Activated T-cell treated with anti-CD3 and anti-CD28 coated beads, Interleukin-2, amount 50 U/mL, for 24 hours (primary cell): ENCODE measurements at places on chromosomes 1 and 21.

DNA sequence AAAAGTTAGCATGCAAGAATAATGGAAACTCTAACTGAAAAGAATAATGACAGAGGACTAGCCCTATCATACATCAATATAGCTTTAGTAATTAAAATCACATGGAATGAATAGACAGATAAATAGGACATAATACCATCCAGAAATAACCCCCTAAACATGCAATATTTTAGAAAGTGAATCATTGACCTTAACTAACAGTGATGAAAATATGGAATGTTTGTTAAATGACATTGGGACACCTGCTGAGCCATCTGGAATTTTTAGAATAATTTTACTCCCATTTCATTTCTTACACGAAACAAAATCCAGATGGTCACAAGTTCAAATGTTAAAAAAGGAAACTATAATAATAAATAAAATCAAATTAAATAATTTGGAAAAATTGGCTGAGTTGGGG lies 53.1 kb upstream of the FMO3 start:
- no peak overlapping the region for H3K4me3 ChIP-seq
- no peak overlapping the region for H3K27ac ChIP-seq
- H3K36me3 ChIP-seq = no peaks in the 10 kb centered on the region
- H3K4me1 ChIP-seq = no peaks in the 10 kb centered on the region
- peaks cover 13% of the 10 kb centered on the region for H3K27me3 ChIP-seq

GRCh38 chr1:55334160-55334559 lies 119.0 kb upstream of the USP24 start:
- H3K27me3 ChIP-seq = peaks cover 2% of the 10 kb centered on the region
- peaks cover 8% of the 10 kb centered on the region for H3K4me1 ChIP-seq
- no peak overlapping the region for H3K27ac ChIP-seq
- no peaks in the 10 kb centered on the region for H3K36me3 ChIP-seq

DNA sequence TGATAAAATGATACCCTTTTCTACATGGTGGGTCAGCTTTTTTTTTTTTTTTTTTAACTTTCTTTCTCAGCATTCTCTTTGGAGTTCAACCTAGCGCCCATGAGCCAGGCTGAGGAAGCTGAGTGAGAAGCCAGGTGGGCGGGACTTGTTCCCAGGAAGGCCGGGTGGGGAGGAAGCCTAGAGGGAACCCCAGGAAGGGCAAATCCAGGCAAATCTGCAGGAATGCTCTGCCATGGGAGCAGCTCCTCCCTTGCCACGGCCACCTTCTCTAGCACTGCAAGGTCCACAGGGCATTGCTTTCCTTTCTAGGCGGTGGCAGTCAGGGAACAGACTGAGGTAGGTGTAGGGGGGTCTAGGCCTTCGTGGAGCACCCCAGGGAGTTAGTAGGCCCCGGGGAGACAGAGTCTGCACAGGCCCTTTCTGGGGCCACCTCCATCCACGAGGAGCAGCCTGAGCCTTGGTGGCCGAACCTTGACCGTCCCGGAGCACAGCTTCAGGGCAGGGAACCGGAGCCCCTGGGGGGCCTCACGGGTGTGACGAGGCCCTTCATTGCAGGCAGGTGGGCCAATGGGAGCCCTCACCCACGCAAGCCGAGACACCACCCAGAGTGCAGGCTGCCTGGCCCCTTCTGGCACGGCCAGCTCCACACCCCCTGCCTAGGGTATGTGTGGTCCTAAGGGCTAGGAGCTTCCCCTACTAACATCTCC lies 18.2 kb upstream of the CCDC27 start:
- H3K27me3 ChIP-seq = peaks cover 7% of the 10 kb centered on the region
- H3K4me1 ChIP-seq = no peaks in the 10 kb centered on the region
- DNase-seq = no peak

DNA sequence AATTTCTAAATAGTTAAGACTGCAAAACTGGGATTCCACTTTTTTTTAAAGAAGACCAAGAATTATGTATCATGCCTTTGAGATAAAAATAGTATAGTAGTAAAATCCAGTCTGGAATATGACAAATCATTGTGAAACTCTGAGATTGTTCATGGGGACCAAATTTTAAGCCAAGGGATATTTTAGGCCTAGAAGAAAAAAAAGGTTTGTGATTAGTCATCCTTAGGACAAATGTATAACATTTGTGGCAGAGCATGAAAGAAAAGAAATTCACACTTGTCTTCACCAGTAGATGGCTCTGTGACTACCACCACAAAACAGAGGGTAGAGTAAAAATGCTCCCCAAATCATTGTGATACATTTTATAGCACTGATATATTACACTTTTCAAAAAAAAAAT lies 226.1 kb downstream of the KCTD3 start:
- H3K27ac ChIP-seq = no peak overlapping the region
- no peaks in the 10 kb centered on the region for H3K4me1 ChIP-seq
- no peak for DNase-seq
- no peaks in the 10 kb centered on the region for H3K27me3 ChIP-seq

DNA sequence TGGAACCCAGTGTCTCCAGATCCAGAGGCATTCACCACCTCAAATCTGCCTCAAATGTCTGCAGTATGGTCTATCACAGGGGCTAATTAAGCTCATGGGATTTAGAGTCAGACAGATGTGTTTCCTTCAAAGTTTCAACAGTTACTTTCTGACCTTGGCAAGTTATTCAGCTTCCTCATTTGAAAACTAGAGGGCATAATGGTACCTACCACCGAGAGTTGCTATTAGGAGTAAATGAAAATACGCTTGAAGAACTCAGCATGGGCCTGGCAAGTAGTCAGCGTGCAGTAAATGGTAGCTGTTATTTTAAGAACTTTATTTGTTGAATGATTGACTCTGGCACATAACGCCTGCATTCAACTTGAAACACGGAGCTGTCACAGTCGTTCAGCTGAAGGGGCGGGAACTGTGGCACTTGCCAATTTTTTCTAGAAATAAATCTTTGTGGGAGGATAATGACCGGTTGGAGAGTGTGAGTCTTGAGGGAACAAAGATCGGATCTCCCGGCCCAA lies 1.2 kb upstream of the CAP1 start:
- H3K36me3 ChIP-seq = peaks cover 47% of the 10 kb centered on the region
- H3K4me3 ChIP-seq = peak overlapping the region; percentile 95
- H3K27me3 ChIP-seq = no peaks in the 10 kb centered on the region
- DNase-seq = no peak
- H3K27ac ChIP-seq = peak overlapping the region; percentile 99

DNA sequence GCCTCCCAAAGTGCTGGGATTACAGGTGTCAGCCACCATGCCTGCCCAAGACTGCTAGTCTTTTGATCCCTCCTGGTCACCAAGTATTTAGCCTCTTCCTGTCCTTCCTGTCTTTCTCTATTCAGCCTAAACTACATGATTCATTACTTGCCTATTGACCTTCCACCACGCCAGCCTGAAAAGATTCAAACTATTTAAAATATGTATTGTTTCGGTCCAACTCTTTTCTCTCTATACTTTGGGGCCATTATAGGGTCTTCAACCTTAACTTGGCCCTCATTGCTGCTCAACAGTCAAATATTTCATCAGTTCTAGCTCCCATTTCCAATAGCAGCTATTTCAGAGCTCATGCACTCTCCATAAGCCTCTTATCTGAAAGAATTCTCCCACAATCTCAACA lies 153.0 kb downstream of the TNFSF18 start:
- peaks cover 9% of the 10 kb centered on the region for H3K27me3 ChIP-seq
- H3K4me1 ChIP-seq = peaks cover 65% of the 10 kb centered on the region
- H3K27ac ChIP-seq = no peak overlapping the region

GRCh38 chr21:28247454-28248020 lies 745.1 kb downstream of the LTN1 start:
- no peak overlapping the region for H3K4me3 ChIP-seq
- no peaks in the 10 kb centered on the region for H3K27me3 ChIP-seq

GRCh38 chr1:23371987-23372880 lies 2.6 kb upstream of the ZNF436 start:
- H3K36me3 ChIP-seq = peaks cover 17% of the 10 kb centered on the region
- no peak overlapping the region for H3K4me3 ChIP-seq
- peaks cover 22% of the 10 kb centered on the region for H3K4me1 ChIP-seq
- H3K27me3 ChIP-seq = no peaks in the 10 kb centered on the region
- no peak for DNase-seq
- no peak overlapping the region for H3K27ac ChIP-seq

DNA sequence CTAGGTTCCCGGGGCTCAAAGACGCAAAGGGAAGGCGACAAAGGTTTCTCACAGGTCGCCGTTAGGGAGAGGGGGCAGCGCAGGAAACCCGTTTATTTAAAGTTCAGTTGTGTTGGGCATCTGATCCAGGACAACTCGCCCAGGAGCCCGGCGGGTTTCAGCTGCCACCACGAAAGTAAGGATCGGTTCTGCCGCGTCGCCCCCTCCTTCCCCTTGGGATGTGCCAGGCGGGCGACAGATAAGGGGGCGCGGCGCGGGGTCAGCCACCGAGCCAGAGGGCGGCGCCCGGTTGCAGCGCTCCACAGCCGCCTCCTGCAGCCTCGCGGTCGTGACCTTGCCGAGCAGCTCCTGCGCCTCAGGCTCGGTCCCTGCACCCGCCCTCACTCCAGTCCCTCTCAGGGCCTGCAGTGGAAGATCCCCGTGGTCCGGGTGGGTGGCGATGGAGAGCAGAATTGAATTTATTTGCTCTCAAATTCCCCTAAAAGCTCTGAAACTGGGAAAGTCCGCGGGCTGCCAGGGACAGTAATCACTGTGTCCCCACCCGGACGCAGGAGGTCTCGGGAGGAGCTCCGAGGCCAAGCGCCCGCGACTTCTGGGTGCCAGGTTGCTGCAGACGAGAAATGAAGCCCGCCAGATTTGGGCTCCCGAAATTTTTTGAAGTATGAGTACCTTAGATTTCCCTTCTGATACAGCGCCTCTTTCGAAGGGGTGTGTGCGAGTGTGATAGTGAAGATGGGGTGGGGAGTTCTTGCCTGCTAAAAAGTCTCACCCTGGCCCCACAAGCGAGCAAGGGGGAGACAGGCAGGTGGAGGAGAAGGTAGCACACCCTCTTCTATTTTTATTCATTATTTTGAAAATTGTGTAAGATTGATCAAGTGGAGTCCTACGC lies 28.4 kb upstream of the NFIA start:
- peak; percentile 45 for DNase-seq
- H3K4me1 ChIP-seq = peaks cover 45% of the 10 kb centered on the region
- no peak overlapping the region for H3K27ac ChIP-seq
- H3K36me3 ChIP-seq = no peaks in the 10 kb centered on the region

DNA sequence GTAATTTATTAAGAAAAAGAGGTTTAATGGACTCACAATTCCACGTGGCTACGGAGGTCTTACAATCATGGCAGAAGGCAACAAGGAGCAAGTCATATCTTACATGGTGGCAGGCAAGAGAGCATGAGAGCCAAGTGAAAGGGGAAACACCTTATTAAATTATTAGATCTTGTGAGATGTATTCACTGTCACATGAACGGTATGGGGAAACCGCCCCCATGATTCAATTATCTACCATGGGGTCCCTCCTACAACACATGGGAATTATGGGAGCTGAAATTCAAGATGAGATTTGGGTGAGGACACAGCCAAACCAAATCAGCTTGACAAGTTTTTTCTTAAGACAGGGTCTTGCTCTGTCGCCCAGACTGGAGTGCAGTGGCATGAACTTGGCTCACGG lies 14.3 kb downstream of the DAP3 start:
- no peak for DNase-seq
- no peak overlapping the region for H3K4me3 ChIP-seq
- peaks cover 54% of the 10 kb centered on the region for H3K36me3 ChIP-seq
- H3K4me1 ChIP-seq = peaks cover 50% of the 10 kb centered on the region
- H3K27me3 ChIP-seq = no peaks in the 10 kb centered on the region

GRCh38 chr1:101924700-101925099 lies 72.0 kb downstream of the OLFM3 start:
- H3K27ac ChIP-seq = no peak overlapping the region
- H3K27me3 ChIP-seq = no peaks in the 10 kb centered on the region
- no peak for DNase-seq
- no peaks in the 10 kb centered on the region for H3K36me3 ChIP-seq
- no peak overlapping the region for H3K4me3 ChIP-seq

- no peaks in the 10 kb centered on the region for H3K27me3 ChIP-seq
- H3K4me3 ChIP-seq = no peak overlapping the region
- H3K27ac ChIP-seq = no peak overlapping the region
- no peak for DNase-seq
These were observed 107.7 kb downstream of the MAB21L3 start for GRCh38 chr1:116218922-116219321.

DNA sequence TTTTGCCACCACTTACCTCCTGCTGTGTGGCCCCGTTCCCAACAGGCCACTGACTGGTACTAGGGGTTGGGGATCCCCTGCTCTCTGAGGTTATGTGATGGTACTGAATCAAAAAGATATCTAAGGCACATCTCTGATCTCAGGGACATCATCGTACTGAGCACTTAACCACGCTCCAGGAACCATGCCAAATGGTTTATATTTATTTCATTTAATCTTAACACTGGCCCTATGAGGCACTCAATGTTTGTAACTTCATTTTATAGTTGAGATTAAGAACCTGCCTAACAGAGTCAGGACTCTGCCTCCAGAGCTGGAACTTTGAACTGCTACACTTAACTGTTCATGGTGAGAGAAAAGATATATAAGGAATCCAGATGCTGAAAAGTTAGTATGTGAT lies 98.0 kb upstream of the HP1BP3 start:
- H3K4me1 ChIP-seq = no peaks in the 10 kb centered on the region
- peaks cover 28% of the 10 kb centered on the region for H3K36me3 ChIP-seq
- H3K27me3 ChIP-seq = no peaks in the 10 kb centered on the region
- H3K4me3 ChIP-seq = no peak overlapping the region
- no peak for DNase-seq

DNA sequence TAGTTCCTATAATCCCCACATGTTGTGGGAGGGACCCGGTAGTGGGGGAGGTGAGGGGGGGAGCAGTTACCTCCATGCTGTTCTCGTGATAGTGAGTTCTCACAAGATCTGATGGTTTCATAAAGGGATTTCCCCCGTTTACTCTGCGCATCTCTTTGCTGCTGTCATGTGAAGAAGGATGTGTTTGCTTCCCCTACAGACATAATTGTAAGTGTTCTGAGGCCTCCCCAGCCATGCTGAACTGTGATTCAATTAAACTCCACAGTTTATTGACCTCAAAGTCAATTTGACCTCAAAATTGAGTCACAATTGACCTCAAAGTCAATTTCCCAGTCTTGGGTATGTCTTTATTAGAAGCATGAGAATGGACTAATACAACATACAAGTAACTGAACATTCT lies 19.7 kb downstream of the DPH5 start:
- peaks cover 87% of the 10 kb centered on the region for H3K36me3 ChIP-seq
- H3K27ac ChIP-seq = peak overlapping the region; percentile 82
- H3K27me3 ChIP-seq = no peaks in the 10 kb centered on the region
- no peak for DNase-seq
